NCI-H1092 treated with DMSO at 0.1 percent for 48 hours (cell line): ENCODE measurements at places on chromosomes 6 and 20.

GRCh38 chr6:42565823-42566613, 2.2 kb downstream of the UBR2 start:
- DNase-seq: no peak

DNA sequence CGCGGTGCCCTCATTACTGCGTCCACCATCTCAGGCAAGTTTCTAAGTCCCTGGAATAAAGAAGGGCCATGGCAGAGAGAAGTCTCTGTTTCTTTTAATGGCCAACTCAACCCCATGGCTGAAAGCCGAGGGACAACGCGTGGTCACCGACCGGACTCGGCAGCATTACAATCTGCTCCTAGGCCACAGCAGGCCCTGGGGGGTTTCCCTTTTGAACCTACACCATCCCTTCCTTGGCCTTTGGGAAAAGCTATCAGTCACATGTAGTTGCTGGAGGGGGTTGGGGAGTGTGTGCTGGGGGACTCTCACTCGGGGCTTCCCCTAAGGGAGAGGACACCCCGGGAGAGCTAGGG, 11.1 kb upstream of the FAM83C start:
- DNase-seq: no peak

DNA sequence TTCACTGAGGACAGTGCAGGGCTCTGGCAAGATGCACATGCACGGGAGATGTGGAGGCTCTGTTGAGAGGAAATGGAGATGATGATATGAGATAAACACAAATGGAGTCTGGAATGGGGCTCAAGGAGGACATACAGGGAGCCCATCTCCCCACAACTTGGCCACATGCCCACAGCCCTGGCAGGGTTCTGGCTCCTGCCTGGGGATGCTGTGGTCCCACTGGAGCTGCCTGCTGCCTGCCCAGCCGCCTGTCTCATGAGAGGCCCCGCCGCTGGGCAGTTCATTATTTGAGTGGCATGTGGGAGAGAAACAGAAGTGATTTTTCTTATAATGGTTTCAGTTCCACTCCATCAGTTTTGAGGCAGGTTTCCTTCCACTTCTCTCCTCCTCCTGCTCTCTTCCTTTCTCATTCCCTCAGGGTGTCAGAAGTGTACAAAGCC, 133.6 kb upstream of the TRAF3IP2 start:
- DNase-seq: no peak

DNA sequence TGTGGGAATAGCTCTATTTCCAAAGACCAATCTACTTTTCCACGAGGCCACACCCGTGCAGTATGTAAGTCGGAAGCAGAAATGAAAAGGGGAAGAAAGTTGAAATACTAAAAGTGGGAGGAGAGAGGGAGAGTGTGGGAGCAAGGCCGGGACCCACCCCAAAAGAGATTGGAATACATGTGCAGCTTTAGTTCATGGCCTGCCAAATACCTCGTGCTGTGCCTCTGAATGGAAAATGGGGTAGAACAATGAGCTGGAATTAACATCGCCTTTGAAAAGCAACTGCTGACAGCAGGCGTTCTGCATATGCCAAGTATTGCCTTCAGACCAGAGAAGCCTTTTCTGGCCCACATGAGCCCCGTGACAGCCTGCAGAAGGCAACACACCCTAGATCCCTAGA, 155.6 kb downstream of the CD83 start:
- DNase-seq: no peak

DNA sequence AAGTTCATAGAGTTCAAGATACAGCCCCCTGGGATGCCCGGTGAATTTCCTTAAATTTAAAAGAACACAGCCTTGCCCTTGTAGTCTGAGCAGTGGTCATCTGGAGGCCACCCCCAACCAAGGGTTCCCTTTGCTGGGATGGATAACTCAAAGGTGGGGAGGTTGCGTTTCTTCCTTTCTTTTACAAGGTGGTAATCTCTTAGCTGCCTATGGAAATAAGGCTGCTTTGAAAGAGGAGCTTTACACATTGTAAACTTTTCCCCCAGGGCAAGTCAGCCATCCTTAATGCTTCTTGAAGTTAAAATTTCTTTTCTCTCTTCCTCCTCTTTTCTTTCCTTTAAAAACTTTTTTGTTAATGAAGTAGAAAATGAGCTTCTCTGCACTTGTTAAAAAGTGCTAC, 71.2 kb upstream of the PRDM1 start:
- DNase-seq: no peak

DNA sequence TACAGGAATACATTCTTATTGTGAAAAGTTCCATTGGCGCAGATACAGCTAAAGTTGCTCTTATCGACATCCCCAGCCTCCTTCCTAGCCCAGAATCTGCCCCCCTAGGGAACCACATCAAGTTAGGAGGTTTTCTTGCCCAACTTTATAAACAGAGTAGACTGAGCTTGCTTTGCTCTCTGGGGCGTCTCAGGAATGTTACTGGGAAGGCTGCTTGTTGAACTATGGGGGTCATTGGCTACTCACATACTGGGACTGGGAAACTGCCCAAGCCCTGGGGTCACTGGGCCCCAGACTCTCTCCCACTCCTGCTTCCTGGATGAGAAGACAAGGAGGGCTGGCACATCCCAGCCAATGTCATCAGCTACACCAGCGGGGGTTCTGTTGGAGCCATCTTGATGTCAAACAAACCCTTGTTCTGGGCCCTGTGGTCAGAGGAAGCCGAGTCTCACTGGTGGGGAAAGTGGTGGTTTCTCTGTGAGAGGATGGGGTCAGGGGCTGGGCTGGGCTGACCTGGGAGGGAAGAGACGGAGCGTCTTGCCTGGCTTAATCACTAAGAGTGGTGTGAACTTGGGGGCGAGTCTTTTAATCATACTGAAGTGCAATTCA, 26.0 kb downstream of the BPIFB4 start:
- DNase-seq: no peak

DNA sequence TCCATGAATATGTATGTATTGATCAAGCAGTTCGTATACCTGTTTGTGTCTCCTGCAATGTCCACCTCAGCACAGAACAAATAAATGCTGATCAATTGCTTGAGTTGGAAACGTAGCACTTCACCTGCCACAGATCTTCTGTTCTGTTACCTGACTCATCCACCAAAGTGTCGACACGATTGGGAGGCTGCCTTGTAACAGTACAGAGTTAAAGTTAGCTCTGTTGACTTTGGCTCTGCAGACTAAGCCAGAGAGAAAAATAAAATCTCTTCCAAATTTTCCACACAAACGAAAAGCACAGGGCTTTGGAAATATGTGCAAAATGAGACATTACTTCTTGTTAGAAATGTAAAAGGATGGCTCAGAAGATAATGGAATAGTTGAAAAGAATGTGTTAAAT, 245.4 kb downstream of the NRN1 start:
- no peak for DNase-seq

GRCh38 chr6:13435477-13436246, 51.7 kb downstream of the GFOD1 start:
- DNase-seq: no peak

GRCh38 chr6:6825193-6825784, 236.8 kb downstream of the LY86 start:
- DNase-seq: peak; percentile 21
